ENCODE measurements at places on chromosomes 3 and 15. TPM values are rescaled to one million over a fixed set of nuclear protein-coding genes. Genes with fewer than 3 reads are reported as not detected.

The GOLGA8M gene
- total RNA-seq, result not detected

The CLDN1 gene
- total RNA-seq, result 204 TPM

The B4GALT4 gene
- 38.7 TPM for total RNA-seq

The LPP gene
- 219 TPM for total RNA-seq

The KPNA1 gene
- total RNA-seq, result 76.7 TPM

The RBP2 gene
- total RNA-seq, result not detected

The ZKSCAN7 gene
- total RNA-seq, result 0.39 TPM

The BCL2A1 gene
- not detected for total RNA-seq

The SLC15A2 gene
- total RNA-seq, result 10.7 TPM

The SLC2A2 gene
- 0.95 TPM for total RNA-seq

The SYNM gene
- total RNA-seq, result 9.4 TPM

The LTF gene
- not detected for total RNA-seq

The PLSCR5 gene
- total RNA-seq, result not detected

The HES1 gene
- total RNA-seq, result 141 TPM

The VGLL3 gene
- 40.0 TPM for total RNA-seq

The LRIG1 gene
- total RNA-seq, result 10.0 TPM

The GOLGA8N gene
- 0.45 TPM for total RNA-seq

The ALDH1A3 gene
- 666 TPM for total RNA-seq

The TEX55 gene
- total RNA-seq, result not detected

The PEX11A gene
- 6.7 TPM for total RNA-seq

The ILDR1 gene
- 15.7 TPM for total RNA-seq

The HTR3E gene
- total RNA-seq, result not detected

The SETD5 gene
- 158 TPM for total RNA-seq

The ARGFX gene
- not detected for total RNA-seq

The GHSR gene
- total RNA-seq, result not detected

The FRMD5 gene
- total RNA-seq, result 7.0 TPM

The HIGD2B gene
- not detected for total RNA-seq

The ACAP2 gene
- total RNA-seq, result 74.0 TPM

The ERICH6 gene
- total RNA-seq, result not detected

The SI gene
- total RNA-seq, result not detected

The SERPINI1 gene
- 2.2 TPM for total RNA-seq

The GPR160 gene
- 53.8 TPM for total RNA-seq

The STRIT1 gene
- total RNA-seq, result not detected

The CTXN2 gene
- not detected for total RNA-seq

The LRRIQ4 gene
- 0.27 TPM for total RNA-seq

The GRAMD2A gene
- 0.95 TPM for total RNA-seq

The DGKG gene
- 7.2 TPM for total RNA-seq

The GOLGA6L26 gene
- not detected for total RNA-seq

The CCR9 gene
- total RNA-seq, result not detected

The CADPS gene
- total RNA-seq, result 0.54 TPM

The GOLGA6A gene
- not detected for total RNA-seq

The CTDSPL2 gene
- 38.0 TPM for total RNA-seq

The FAM162A gene
- 34.3 TPM for total RNA-seq

The P3H2 gene
- total RNA-seq, result 7.1 TPM

The POPDC2 gene
- total RNA-seq, result 1.0 TPM

The PRRT3 gene
- total RNA-seq, result 1.6 TPM

The CHRNA5 gene
- 34.9 TPM for total RNA-seq

The CFAP91 gene
- 2.2 TPM for total RNA-seq

The STAC gene
- total RNA-seq, result 12.0 TPM

The CD200 gene
- total RNA-seq, result not detected

The PLA2G4E gene
- total RNA-seq, result 0.09 TPM

The MLF1 gene
- 53.0 TPM for total RNA-seq

The SEMA5B gene
- not detected for total RNA-seq

The DCBLD2 gene
- 178 TPM for total RNA-seq

The ACTRT3 gene
- 2.2 TPM for total RNA-seq

The GABRA5 gene
- total RNA-seq, result not detected

The RHOV gene
- 4.9 TPM for total RNA-seq
